M059J (cell line): ENCODE measurements at places on chromosomes 11 and 22.

DNA sequence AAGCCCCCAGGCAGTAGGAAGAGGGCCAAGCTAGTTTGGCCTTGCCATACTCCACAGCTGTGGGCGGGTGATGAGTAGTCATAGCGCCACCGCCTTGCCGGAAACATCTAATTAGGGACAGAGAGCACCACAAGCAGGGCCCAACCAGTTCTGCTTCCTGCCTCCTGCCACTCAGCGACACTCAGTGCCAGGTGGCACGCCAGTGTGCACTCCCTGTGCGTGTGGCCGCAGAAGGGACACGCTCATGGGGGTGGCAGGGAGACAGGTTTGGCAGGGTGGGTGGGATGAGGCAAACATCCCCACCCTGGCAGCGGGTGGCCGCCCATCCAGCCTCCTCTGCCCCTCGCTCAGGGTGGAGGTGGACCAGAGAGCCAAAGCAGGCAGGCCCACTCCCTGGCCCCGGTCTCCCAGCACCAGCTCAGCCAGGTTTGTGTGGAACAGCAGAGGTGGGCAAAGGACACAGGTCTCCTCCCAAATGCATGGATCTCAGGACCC, 4.9 kb downstream of the OVOL1 start:
- DNase-seq: peak; percentile 60

GRCh38 chr11:43546561-43547429, 133.7 kb upstream of the HSD17B12 start:
- DNase-seq: no peak

DNA sequence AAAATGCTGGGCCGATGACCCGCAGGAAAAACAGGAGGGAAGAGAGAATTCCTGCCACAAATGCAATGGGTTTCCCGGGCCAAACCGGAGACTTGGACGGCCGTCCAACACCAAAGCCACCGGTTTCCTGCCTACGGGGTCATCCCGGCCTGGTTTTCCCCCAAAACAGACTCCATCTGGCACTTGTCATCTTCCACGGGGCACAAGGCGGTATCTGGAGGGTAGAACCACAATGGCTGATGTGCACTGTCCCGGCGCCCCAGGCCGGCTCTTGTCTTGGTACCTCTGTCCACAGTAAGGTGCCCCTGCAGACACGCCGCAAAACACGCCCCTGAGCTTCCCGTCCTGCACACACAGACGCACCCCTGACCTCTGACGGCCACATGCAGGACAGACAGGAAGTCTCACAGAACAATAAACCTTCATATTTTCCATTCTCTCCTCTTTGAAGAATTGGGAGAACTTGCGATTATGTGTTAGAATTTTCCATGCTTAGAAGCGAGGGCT, 20.1 kb downstream of the CELSR1 start:
- no peak for DNase-seq

GRCh38 chr11:63920126-63920938, 3.4 kb upstream of the RCOR2 start:
- DNase-seq: peak; percentile 20
